Activated CD4-positive, alpha-beta T cell treated with anti-CD3 and anti-CD28 coated beads for 1 hour (primary cell): ENCODE measurements at places on chromosomes 16 and 17.

DNA sequence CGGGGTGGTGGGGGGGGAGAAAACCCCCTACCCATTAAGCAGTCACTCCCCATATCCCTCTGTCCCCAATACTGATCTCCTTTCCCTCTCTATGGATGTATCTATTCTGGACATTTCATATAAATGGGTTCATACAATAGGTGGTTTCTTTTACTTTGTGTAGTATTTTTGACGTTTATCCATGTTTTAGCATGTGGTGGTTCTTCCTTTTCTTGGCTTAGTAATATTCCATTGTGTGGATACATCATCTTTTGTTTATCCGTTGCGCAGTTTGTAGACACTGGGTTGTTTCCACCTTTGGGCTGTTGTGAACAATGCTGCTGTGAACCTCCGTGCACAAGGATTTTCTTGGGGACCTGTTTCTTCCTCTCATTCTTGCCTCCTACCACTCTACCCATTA is 12.6 kb downstream of the LDHD start:
- DNase-seq: no peak

- DNase-seq: no peak
Observed at GRCh38 chr16:69522732-69523404, 42.9 kb upstream of the NFAT5 start.

GRCh38 chr16:25097276-25097975 is 14.1 kb upstream of the LCMT1 start:
- DNase-seq: no peak

DNA sequence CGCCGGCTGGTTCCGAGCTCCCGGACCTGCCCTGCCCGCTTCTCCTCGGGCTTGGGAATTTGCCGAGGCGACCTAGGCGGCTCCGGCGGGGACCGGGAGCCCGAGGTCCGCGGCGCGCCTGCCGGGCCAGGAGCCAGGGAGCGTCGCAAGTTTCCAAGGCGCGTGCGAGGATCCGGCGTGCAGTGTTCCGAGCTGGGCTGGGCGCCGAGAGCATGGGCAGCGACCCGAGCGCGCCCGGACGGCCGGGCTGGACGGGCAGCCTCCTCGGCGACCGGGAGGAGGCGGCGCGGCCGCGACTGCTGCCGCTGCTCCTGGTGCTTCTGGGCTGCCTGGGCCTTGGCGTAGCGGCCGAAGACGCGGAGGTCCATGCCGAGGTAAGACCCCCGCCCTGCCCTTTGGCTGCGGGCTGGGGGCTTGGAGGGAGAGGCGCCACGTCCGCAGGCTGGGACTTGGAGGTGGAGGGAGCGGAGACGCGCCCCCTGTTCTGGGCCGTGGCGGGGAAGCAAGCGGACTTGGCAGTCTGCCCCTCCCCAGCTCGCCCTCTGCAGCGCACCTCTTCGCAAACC is 668 bp downstream of the MMP15 start:
- DNase-seq: no peak

GRCh38 chr16:84380405-84380804 is 12.1 kb downstream of the ATP2C2 start:
- no peak for DNase-seq

DNA sequence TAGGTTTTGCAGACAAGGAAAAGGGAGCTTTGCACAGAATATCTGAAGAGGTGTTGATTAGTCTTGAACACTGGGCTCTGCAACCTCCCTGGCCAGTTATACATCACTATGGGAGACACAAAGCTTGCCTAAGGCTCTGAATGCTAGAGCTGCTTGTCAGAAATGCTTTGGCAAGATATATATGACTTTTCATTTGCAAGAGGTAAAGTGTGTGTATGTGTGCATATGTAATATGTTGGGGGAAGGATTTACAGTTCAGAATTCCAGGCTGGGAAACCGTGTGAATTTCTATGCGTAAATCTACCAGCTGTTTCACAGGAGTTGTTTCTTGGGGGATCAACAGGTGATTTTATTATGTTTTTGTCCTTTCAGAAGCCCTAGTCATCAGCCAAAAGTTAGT is 350.9 kb downstream of the TMEM114 start:
- DNase-seq: no peak

- DNase-seq: no peak
Observed at GRCh38 chr16:46658925-46659324, 30.1 kb downstream of the VPS35 start.

- no peak for DNase-seq
Observed at GRCh38 chr16:16933861-16934260, 536.9 kb downstream of the XYLT1 start.

GRCh38 chr17:50149417-50150353 is 792 bp downstream of the PPP1R9B start:
- DNase-seq: peak; percentile 52

GRCh38 chr17:77291591-77292386 is 151.0 kb downstream of the SEC14L1 start:
- no peak for DNase-seq

DNA sequence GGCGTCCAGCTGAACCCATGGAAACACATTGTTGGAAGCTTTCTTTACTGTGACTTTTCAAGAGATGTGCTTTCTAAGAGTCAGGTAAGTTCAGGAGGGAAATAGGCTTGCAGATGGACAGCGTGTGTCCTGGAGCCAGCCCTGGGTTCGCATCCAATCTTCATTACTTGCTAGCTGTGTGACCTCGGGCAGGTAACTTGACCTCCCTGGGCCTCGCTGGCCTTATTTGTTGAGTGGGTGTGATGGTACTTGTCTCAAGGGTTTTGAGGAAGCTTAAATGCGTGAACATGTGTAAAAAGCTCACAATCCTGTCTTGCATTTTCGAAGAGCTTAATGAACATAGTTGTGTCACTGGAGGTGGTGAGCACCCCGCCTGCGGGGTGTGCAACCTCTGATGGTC is 11.8 kb downstream of the ADGRG1 start:
- no peak for DNase-seq

GRCh38 chr17:7340179-7340578 is 3.9 kb downstream of the ACAP1 start:
- DNase-seq: no peak

DNA sequence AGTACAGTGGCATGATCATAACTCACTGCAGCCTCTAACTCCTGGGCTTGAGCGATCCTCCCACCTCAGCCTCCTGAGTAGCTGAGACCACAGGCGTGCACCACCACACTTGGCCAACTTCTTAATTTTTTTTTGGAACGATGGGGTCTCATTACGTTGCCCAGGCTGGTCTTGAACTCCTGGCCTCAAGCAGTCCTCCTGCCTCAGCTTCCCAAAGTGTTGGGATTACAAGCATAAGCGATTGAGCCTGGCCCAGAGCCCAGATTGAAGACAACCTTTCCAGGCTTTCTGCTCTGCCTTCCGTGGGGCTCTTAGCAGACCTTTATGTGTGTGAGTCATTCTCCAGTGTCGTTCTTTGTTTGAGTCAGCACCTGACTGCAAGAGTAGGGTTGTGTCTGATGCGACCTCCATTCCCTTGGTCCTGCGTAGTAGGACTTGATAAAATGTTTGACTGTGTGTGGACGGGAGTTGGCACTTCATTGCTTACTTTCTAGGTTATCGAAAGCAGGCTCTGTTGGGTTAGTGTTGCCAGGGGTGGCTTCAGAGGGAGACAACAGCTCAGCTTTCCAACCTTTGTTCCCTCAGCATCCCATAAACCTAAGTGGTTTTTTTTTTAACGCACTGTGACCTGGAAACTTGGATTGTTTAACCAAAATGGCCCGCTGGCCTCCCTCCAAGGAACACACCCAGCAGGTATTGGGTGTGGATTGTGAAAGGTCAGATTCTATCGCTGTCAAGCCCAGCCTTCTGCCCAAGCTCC is 26.4 kb downstream of the EEF2K start:
- no peak for DNase-seq

DNA sequence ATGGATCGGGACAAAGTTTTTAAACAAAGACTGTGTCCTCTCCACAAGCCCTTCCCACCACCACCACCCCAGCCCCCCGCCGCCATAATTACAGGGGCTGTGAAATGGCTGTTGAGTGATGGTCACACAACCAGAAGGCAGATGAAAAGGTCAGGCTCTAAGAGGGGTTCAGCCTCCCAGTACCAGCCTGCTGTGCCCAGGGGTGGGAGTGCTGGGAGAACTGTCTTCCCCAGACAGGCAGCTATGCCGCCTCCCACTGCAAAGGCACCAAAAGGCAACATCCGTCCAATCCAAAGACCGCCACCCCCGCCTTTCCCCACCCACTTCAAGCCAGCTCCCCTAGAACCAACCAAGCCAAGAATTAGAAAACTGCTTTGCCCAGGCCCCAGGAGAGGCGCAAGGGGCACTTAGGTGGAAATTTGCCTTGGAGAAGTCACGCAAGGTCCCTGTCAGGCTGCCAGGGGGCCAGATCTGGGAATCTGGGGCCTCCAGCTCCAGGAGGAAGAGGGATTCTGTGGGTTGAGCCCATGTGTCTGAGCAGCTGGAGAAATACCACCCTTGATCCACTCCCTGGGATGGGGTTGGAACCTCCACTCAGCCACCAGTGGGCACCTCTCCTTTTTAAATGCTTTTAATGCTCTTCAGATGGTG is 14.4 kb downstream of the CARHSP1 start:
- no peak for DNase-seq

DNA sequence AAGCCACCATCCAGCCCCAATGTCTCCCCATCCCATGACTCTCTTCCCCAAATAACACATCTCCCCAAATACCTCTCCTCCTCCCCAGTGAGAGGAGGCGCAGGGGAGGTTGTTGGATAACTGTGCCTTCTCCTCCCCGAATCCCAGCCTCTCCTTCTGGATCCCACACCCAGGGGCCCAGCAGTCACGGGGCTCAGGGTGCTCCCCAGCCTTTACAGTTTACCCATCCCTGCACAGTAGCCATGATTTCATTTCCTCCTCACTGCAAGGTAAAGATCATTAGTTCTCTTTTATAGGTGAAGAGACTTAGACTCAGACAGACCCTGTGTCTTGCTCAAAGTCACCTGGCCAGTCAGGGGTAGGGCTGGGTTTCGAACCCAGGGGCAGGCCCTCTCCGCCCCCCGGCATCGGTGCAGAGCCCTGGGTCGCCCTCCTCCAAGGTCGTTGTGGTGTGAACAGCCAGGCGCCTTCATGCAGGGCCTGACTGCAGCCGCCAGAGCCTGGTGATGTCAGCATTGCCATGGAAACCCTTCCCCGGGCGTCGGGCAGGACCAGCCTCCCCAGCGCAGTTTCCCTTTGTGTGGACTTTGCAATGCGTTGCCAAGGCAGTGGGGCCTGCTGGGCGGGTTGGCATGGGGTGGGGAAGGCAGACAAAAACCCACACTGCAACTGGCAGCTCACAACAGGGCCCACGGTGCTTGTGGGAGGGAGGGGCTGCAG is 53.3 kb upstream of the TOB1 start:
- DNase-seq: peak; percentile 69

DNA sequence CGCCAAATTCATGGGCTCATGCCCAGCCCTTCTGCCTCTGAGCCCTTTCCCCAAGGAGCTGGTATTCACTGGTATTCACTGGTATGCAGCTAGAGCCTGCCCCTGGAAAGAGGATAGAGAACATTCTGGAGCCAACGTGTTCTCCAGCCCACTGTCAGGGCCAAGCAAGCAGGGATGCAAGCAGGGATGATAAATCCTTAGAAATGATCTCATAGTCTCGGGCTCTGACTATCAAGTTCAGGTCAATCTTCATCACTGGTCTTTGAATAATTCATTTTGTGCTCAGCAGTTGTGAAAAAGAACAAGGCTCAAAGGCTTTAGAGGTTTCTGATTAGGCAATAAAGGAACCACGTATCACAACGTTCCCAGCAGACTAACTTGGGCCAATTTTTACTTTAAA is 57.3 kb downstream of the CACNG5 start:
- no peak for DNase-seq

DNA sequence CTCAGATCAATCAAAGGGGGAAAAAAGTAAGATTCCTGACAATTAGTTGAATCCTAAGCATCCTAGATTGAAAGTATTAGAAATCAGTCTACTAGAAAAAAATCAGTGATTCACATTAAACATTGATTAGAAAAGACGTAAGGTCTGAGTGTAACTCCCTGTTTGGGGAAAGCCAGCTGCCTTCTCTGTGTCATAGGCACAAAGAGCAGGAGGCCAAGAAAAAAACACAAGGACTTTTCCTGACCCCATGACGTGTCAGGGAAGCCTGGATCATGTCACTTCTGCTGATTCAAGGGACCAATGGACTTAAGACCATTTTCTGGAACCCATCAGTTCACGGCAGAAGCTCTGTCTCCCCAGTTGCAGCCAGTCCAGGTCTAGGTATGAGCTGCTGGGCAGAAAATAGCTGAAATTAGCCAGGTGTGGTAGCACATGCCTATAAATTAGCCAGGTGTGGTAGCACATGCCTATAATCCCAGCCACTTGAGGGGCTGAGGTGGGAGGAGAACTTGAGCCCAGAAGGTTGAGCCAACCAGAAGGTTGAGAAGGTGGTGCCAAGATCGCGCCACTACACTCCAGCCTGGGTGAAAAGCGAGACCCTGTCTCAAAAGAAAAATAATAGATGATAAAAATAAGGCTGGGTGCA is 35.9 kb downstream of the RANBP10 start:
- no peak for DNase-seq

DNA sequence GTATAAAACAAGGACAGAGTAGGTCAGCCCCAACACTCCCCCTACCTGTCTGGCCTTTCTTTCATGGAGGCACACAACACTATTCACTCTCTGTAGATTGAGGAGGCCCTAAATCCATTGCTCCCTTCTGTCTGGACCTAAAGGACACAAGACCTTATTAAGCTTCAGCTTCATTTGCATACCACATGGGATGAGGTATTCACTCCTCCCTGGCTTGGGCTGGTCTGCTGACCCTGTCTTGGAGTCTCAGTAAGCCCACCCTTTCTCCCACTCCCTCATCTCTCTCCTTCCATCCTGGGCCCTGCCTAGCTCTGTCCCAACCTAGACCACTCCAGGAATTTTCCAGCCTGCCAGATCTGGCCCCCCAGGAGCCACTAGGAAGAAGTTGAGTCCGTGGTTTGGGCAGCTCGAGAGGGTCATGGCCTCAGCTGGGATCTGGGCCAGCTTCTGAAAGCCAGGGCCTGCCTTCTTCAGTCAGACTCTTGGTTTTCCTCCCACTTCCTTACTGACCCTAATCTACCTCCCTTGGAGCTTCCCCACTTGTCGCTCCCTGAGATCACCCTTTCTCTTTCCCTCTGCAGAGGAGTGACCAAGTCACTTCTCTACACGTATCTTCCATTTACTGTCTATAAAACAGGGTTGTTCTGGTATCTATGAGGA is 6.5 kb upstream of the LLGL1 start:
- no peak for DNase-seq

DNA sequence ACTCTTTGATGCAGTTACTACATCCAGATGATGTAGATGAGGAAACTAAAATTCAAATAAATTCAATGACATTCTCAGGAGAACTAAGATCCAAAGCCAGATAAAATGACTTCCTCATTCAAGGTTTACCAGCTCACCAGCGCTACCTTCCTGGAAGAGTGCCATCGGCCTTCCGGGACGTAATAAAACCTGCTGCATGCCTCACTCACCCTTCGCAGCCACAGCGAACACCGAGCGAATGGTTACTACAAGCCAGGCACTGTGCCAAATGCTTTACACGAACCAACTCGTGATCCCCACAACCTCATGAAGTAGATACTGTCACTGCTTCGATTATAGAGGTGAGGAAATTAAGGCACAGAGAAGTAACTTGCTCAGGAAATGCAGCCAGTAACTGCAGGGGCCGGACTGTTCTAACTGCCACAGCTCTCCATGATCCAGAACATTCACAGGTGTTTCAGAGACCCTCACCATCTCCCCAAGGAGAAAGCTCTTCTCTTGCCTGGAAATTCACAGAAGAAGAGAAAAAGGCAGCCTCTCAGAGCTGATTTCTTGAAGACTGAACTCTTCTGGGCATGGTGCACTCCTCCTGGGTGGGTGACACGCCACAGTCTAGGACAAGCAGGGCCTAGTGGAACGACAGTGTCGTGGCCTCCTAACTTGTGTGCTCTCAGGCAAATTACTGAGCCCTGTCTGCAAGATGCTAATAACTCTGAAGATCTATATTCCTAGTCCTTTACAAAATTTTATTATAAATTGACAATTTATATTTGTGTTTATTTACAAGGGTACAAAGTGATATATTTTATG is 46.8 kb downstream of the HIC1 start:
- peak; percentile 31 for DNase-seq
